Ovary (tissue), 10 donors: ENCODE measurements at places on chromosomes 11 and 22. TPM values are rescaled to one million over a fixed set of nuclear protein-coding genes. Genes with fewer than 3 reads are reported as not detected.

Gene ESAM
- polyA plus RNA-seq, result 46.6 TPM

Gene HPX
- 0.48 TPM for polyA plus RNA-seq

Gene MPPED2
- polyA plus RNA-seq, result 0.54 TPM

Gene PRAME
- 18.0 TPM for polyA plus RNA-seq

Gene SOX6
- polyA plus RNA-seq, result 0.61 TPM

Gene PLCB3
- polyA plus RNA-seq, result 16.9 TPM

Gene CRYBB1
- polyA plus RNA-seq, result 0.80 TPM

Gene DAGLA
- polyA plus RNA-seq, result 0.77 TPM

Gene EFCAB6
- 1.00 TPM for polyA plus RNA-seq

Gene TTLL1
- polyA plus RNA-seq, result 13.7 TPM

Gene INS
- polyA plus RNA-seq, result not detected

Gene FAM111B
- polyA plus RNA-seq, result 0.13 TPM

Gene PATE4
- not detected for polyA plus RNA-seq

Gene SLN
- 5.1 TPM for polyA plus RNA-seq

Gene MB
- polyA plus RNA-seq, result 1.7 TPM
